ENCODE measurements at places on chromosomes 7 and 10. TPM values are rescaled to one million over a fixed set of nuclear protein-coding genes. Genes with fewer than 3 reads are reported as not detected.

LEP gene
- total RNA-seq = not detected

COL1A2 gene
- not detected for total RNA-seq

ZNF32 gene
- 14.3 TPM for total RNA-seq

LRRC18 gene
- not detected for total RNA-seq

OR2A1 gene
- not detected for total RNA-seq

OR6B1 gene
- total RNA-seq = not detected

Data from PC-3 (cell line).